Kidney (tissue), 22 donors: ENCODE measurements at places on chromosomes 13 and 19. TPM values are rescaled to one million over a fixed set of nuclear protein-coding genes. Genes with fewer than 3 reads are reported as not detected.

The WDR88 gene
- not detected for total RNA-seq

DNA sequence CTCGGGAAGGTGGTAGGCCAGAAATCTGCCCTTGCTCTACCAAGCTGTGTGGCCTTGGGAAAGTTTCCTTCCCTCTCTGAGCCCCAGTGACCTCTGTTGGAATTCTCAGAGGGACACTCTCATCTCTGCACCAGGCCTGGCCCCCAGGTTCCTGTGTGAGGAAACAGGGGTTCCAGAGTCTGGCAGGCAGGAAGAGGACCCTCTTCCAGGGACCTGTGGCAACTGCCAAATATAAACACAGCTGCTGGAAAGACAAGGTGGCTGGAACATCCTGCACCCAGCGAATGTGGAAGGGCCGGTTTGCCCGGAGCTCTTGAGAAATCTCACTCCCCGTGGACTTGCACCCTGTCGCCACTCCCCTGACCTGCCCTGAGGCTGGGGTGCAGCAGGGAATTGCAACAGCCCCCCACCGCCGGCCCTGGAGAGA lies 52.8 kb downstream of the GADD45B start:
- no peak overlapping the region for H3K27ac ChIP-seq
- no peaks in the 10 kb centered on the region for H3K36me3 ChIP-seq
- peaks cover 5% of the 10 kb centered on the region for H3K4me1 ChIP-seq
- H3K4me3 ChIP-seq = no peak overlapping the region

The HIPK4 gene
- total RNA-seq = 0.09 TPM

- H3K27me3 ChIP-seq = no peaks in the 10 kb centered on the region
- no peak for DNase-seq
- no peaks in the 10 kb centered on the region for H3K36me3 ChIP-seq
- H3K4me3 ChIP-seq = no peak overlapping the region
- H3K4me1 ChIP-seq = no peaks in the 10 kb centered on the region
Observed at GRCh38 chr19:31297991-31298390, 51.2 kb downstream of the TSHZ3 start.

The NOTCH3 gene
- total RNA-seq = 92.3 TPM
